ENCODE measurements at places on chromosomes 2 and 18.

GRCh38 chr2:141889788-141890187, 241.0 kb downstream of the LRP1B start:
- no peak for DNase-seq

- DNase-seq, result peak; percentile 3
Measured at GRCh38 chr2:143819190-143819735, 690.0 kb downstream of the ARHGAP15 start.

- DNase-seq, result no peak
Measured at GRCh38 chr18:36761186-36761698, 67.6 kb downstream of the TPGS2 start.

DNA sequence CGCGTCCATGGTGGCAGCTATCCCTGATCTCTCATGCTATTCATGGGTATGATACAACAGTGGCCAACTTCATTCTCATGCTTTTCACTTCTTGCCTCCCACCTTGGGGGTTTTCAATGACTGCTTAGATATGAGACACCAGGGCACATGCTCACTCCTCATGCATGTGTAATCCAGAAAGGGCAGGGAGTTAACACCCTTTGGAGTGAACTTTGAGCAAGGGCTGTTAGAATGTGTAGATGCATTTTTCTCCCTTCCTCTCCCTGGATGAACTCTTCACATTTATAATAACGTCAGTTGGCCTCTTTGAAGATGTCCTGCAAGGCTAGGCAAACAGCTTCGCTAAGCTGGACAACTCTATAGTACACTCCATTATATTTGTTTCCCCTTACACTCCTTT, 56.7 kb downstream of the DPP10 start:
- no peak for DNase-seq

GRCh38 chr2:147888680-147889079, 43.9 kb downstream of the ACVR2A start:
- no peak for DNase-seq

DNA sequence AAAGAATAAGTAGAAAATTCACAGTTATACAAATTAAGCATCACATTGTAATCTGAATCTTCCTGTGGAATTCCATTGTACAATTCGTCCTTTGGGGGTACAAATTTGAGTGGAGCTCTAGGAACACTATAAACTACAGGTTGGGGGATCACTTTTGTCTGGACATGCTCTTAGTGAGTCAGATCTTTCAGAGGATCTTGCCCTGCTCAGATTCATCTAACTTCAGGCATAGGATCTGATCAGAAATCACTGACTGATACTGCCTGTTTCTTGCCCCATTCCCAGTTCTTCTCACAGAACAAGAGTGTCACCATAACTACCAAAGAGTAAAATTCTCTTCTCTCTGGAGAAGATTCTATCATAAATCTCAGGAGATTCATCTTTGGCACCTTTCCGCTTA, 10.7 kb upstream of the VSNL1 start:
- DNase-seq, result no peak

GRCh38 chr2:180761224-180761623, 219.2 kb upstream of the UBE2E3 start:
- no peak for DNase-seq

DNA sequence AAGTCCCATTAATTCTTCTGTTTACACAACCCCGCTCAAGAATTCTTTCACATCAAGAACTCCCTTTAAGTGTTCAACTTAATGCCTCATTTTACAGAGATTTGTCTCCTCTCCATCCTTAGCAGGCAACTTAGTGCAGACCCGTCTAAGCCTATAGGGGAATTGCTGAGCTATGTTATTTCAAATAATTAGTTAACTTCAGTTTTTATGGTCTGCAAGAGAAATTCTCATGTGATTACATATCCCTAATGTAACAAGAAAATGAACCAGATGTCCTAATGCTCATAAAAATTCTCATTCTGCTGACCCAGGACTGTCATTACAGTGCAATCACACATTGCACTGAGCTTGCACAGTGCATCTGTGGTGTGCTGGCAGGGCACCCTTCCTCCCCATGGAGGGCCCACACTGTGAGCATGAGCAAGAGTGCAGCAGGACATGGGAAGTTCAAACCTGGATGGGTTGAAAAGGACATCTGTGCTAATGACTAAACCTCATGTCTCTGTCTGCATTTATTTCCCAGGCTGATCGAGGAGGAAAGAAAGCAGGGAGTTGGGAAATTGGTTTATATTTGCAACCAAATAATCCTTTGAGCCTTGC, 97.1 kb downstream of the COL5A2 start:
- DNase-seq, result no peak

- no peak for DNase-seq
Measured at GRCh38 chr2:31972059-31972458, 38.7 kb downstream of the MEMO1 start.

DNA sequence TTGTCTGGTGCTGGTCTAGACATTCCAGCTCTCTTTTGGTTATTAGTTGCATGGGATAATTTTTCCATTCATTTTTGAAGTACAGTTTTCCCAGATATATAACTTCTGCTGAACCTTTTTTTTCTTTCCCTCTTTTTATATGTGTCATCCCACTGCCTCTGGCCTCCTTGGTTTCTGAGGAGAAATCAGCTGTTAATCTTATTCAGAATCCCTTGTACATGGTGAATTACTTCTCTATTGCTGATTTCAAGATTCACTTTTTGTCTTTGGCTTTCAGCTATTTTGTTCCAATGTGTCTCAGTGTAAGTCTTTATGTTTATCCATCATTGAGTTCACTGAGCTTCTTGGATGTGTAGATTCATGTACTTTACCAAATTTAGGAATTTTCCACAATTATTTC, 99.7 kb downstream of the ARHGEF4 start:
- DNase-seq, result no peak

- DNase-seq, result no peak
Measured at GRCh38 chr2:104790100-104790811, 63.7 kb upstream of the POU3F3 start.

GRCh38 chr2:174438146-174438886, 42.8 kb downstream of the SCRN3 start:
- DNase-seq, result no peak

GRCh38 chr2:147549054-147549453, 295.8 kb upstream of the ACVR2A start:
- DNase-seq, result no peak

GRCh38 chr18:33594799-33595198, 16.8 kb downstream of the ASXL3 start:
- DNase-seq, result no peak

GRCh38 chr2:128282976-128283810, 35.5 kb downstream of the HS6ST1 start:
- no peak for DNase-seq

DNA sequence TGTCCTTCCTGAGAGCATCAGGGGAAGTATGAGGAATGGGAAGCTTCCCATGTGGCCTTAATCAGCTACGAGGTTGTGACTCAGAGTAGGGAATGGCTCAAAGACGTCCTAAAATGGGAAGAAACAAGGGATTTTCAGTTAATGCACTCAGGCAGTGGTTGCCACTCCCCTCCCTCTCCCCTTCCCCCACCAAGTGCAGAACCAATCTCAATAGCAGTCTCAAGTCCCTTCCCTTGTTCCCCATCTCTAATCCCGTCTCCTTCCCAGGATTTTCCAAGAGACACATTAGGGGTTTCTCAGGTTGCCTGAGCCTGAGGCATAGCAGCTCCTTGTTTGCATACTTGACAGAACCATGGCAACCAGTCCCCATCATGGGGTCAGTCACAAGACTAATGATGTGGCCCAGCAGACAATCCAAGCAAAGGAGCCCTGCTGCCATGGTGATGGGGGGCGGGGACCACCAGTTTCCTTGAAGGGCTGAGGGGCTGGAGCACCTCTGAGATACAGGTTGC, 18.2 kb upstream of the RESP18 start:
- no peak for DNase-seq

DNA sequence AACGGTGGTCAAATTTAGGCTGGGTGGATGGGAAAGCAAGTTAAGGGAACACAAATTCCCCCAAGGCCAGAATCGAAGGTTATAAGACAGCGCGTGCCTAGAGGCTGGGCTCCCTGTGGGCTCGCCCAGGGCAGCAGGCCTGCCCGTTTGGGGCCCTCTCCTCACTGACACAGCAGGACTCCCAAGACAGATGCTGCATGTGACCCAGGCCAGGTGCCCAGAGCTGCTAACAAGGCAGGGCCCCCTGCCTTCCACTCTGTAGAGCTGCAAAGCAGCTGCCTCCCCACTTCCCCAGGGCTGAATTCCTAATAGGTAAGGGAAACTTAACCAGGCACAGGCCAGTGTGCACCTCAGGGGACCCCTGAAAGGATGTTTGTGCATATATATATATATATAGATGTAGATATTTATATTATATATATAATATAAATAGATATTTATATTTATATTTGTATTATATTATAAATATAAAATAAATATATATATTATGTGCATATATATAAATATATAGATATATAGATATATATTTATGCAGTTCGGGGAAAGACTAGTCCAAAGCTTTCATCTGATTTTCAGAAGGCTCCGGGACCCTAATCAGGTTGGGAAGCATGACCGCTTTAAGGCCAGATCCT, 43.7 kb downstream of the TMEM37 start:
- peak; percentile 55 for DNase-seq

DNA sequence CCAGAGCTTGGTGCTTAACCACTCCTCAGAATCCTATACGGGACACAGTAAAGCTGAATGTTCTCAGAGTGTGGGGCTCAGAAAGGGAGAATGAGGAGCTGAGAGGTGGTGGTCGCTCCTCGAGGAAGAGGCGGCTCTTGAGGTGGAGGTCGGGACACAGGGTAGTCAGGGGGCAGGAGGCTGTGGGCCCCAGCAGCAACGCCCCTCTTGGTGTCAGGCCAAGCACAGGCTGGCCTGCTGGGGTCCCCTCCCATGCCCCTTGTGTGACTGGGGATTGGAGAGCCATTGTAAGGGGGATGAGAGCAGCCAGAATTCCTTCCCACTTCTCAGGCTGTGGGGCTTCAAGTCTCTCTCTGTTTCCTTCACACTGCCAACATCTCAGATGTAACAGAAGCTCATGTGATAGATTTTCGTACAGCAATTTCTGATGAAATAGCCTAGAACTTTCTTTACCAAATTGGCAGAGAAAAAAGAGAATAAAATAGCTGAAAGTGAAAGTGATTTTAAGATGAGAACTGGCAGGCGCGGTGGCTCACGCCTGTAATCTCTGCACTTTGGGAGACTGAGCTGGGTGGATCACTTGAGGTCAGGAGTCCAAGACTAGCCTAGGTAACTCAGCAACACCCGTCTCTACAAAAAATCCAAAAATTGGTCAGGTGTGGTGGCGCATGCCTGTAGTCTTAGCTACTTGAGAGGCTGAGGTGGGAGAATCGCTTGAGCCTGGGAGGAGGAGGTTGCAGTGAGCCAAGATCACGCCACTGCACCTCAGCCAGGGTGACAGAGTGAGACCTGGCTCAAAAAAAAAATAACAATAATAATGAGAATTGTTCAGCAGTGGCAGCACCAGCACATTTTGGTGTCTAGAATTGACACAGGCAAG, 61.1 kb upstream of the RPL31 start:
- DNase-seq, result no peak

DNA sequence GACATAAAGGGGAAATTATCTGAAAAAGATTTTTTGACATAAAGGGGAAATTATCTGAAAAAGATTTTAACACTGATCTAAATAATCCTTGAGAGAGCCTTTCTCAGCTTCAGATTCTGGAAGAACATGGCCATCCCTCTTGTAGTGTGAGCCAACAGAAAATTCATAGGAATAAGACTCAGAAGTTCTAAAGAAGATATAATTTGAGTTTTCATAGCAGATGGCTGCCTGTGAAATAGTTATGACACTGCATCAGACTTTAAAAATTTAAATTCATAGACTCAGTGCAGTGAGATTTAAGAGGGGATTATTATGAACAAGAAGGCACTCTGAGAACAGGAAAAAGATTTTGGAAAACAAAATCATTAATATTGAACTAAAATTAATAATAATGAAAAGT, 50.6 kb downstream of the NCOA1 start:
- DNase-seq, result no peak

GRCh38 chr2:209091056-209091455, 332.8 kb upstream of the MAP2 start:
- no peak for DNase-seq

DNA sequence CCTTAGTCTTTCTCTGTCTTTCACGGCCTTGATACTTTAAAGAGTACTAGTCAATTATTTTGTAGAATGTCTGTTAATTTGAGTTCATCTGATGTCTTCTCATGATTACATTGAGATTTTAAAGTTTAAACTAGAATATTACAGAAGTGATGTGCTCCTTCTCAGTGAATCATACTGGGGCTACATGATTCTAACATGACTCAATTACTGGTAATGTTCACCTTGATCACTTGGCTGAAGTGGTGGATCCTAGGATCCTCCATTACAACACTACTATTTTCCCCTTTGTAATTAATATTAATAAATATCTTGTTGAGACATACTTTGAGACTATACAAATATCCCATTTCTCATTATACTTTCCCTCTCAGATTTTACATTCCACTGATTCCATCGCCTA, 148.5 kb downstream of the CAMKMT start:
- no peak for DNase-seq

Data from OCI-LY7 (cell line).